ENCODE measurements at places on chromosomes 2 and 18.

DNA sequence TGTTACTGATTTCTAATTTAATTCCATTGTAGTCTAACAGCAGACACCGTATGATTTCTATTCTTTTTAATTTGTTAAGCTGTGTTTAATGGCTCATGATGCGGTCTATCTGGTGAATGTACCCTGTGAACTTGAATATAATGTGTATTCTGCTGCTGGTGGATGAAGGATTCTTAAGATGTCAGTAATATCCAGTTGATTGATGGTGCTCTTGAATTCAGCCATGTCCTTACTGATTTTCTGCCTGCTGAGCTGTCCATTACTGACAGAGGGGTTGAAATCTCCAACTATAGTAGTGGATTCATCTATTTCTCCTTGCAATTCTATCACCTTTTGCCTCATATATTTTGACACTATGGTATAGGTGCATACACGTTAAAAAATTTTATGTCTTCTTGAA is 373.3 kb upstream of the RAB12 start:
- no peak for DNase-seq

GRCh38 chr2:120486441-120486840 is 140.5 kb downstream of the INHBB start:
- peak; percentile 32 for DNase-seq

DNA sequence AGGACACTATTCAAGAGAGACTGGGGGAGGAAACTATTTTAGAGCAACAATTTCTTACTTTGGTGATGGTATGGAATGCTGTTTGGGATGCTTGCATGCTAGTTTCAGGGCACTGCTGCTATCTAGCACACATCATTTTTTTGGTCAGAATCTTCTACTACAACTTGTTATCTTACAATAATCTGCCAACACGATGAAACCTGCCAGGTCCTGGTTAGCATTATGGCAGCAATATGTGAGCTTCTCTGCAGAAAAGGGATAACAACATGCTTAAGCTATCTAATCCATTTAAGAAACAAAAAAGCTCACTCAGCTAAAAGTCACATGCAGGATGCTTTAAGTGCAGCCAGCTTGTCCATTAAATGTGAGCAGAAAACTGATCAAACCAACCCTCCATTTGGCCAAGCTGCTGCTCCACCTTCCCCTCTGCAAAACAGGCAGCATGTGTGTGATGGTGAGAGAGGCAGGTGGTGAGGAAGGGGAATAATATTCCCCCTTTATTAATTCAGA is 30.1 kb downstream of the GAREM2 start:
- no peak for DNase-seq

- no peak for DNase-seq
Measured at GRCh38 chr2:84022810-84023431, 436.2 kb downstream of the SUCLG1 start.

GRCh38 chr2:226738191-226738820 is 61.3 kb downstream of the IRS1 start:
- no peak for DNase-seq

DNA sequence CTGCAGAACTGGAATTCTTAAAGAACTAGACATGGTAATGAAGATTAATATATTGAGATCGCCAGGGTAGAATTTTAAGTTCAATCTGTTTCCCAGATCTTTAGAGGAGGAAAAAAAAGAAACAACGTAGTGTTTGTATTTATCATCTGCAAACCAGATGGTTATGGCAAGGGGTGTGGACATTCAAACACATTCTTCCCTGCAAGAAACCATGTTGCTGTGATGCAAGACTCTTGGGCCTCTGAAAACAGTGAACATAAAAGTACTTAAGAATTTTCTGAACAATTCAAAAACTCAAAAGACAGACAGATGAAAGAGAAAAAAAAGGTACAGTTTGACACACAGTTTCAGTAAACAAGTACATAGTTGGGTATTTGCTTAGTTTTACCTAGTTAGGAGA is 35.6 kb downstream of the COL5A2 start:
- no peak for DNase-seq

DNA sequence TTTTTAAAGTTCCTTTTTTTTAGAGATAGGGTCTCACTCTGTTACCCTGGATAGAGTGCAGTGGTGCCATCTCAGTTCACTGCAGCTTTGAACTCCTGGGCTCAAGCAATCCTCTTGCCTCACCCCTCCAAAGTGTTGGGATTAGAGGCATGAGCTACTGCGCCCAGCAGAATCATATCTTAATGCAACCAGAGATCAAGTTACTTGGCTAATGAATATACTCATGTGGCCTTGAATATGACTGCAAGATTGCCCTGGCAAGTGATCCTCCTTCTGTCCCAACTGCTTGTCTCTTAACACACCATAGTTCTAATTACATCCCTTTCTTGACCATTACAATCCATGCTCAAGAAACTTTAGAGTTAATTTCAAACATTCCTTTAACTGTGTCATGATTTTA is 133.5 kb downstream of the SRBD1 start:
- no peak for DNase-seq

DNA sequence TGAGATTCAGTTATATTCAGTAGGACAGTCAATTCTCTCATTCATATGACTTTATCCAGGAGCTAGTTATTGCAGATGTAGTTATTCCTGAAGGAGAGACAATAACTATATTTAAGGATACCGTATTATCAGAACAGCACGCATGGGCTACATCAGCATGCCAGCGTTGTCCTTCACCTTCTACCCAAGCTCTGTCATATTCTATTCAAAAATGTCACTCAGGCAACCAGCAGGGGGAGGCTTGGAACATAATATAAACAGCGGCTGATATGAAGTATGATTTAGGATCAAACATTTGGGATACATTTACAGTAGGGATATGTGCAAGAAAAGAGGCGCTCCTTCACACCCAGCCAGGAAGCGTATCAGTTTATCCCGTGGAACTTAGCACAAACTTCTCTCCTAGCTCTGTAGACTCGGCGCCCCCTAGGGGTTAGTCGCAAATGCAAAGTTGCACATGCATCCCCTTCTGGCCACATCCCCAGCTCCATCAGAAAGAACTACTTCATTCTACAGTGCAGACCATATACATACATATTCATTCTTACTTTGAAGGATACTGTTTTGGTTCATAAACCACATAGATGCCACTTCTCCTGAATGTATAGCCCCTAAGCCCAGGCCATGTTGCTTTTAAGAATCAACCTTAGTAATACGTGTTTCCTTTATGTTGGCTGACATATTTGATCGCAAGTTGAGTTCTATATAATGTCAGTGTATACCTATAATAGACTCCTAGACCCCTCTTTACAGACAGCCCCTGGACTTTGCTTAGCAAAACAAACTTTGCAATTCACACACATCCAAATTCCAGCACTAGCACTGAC is 759.4 kb downstream of the ADCYAP1 start:
- peak; percentile 71 for DNase-seq

GRCh38 chr18:70720607-70721006 is 431.8 kb downstream of the SOCS6 start:
- DNase-seq = no peak
